Activated naive CD8-positive, alpha-beta T cell treated with anti-CD3 and anti-CD28 coated beads, Interleukin-2, amount 50 U/mL, for 24 hours (primary cell): ENCODE measurements at places on chromosomes 16 and 17.

DNA sequence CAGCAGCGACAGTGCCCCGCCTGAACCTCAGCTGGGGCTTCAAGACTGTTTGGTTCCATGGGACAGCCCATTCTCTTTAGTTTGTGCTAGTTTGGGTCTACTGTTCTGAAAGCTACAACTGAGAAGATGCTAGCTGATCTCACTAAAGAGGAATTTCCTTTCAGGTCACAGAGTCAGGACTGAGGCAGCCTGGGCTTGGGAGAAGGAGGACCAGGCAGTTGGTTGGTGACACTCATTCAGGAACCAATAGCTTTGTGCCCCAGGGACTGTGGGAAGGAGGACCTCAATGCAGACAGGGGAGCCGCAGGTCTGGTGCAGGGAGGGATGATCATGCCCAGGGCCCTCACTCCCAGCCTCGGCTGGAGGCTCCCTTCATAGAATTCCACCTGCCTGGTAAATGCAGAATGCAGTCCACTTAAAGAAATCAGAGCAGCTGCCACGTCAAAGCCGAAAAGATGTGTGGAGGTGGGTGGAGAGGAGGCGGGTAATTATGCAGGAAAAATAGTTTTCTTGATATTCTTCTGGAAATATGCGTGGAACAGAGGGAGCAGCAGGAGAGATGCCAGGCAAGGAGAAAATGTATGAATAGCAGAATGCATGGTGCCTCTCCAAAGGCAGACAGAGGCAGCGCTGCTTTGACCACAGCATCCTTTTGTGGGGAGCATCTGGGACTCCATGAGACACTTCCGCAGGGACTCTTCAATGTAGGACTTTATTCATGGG lies 32.6 kb upstream of the ZFP90 start:
- DNase-seq, result no peak

- DNase-seq, result no peak
Observed at GRCh38 chr16:12160249-12160648, 183.7 kb downstream of the SNX29 start.

DNA sequence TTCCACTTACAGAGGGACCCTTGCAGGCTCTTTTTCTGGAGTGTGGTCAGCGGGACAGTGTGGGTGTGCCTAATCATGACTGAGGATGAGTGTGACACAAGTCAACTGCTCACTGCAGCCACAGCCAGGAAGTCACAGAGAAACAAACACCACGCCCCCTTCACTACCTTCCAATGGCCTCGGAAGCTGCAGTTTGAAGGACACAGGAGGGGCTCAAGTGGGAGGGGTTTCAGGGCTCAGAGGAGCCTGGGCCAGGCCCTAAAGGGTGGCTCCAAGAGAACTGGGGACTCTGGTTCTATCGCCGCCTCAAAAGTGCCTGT lies 116.2 kb upstream of the SDK2 start:
- no peak for DNase-seq

DNA sequence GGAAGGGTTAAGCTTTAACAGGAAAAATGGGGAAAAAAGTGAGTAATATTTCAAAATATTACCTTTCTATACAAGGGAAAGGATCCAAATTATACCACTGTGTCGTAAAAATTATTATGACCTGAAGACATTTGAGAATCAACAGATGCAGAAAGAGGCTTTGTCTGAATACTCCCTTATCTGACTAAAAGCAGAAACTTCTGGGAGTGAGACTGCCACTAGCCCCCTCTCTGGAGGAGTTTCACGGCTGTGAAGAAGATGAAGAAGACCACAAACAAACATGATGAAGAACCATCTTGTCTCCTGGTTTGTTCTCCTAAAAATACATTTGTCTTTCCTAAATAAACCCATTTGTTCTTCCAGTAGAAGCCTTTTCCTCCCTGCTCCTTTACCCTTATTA lies 29.4 kb downstream of the CNTROB start:
- DNase-seq, result no peak

GRCh38 chr17:27991462-27991993 lies 50.9 kb upstream of the NLK start:
- DNase-seq, result no peak

GRCh38 chr17:50264263-50265113 lies 9.8 kb upstream of the TMEM92 start:
- no peak for DNase-seq

- DNase-seq, result no peak
Observed at GRCh38 chr16:27444015-27444414, 42.0 kb downstream of the IL21R start.

- no peak for DNase-seq
Observed at GRCh38 chr16:30395992-30396585, 869 bp downstream of the ZNF48 start.

GRCh38 chr16:83109490-83110125 lies 482.8 kb downstream of the CDH13 start:
- no peak for DNase-seq

- DNase-seq, result no peak
Observed at GRCh38 chr16:9645911-9646310, 536.3 kb downstream of the GRIN2A start.

DNA sequence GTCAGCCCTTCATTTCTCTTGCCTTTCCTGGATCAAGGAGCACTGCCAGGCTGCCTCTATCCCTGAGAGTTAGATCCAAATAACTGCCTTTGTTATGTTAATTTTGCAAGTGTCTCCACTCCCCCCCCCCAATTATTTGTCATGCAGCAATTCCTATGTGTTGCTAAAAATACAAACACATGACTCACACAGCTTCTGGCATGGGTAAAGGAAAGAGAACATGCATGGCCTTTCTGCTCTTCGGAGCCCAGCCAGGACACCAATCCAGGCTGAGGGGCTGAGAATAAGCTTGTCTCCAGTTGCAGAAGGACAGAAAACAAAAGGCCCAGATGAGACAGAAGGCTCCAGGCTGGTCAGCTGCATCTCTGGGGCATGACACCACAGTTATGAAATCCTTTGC lies 148.0 kb upstream of the TNRC6C start:
- no peak for DNase-seq

DNA sequence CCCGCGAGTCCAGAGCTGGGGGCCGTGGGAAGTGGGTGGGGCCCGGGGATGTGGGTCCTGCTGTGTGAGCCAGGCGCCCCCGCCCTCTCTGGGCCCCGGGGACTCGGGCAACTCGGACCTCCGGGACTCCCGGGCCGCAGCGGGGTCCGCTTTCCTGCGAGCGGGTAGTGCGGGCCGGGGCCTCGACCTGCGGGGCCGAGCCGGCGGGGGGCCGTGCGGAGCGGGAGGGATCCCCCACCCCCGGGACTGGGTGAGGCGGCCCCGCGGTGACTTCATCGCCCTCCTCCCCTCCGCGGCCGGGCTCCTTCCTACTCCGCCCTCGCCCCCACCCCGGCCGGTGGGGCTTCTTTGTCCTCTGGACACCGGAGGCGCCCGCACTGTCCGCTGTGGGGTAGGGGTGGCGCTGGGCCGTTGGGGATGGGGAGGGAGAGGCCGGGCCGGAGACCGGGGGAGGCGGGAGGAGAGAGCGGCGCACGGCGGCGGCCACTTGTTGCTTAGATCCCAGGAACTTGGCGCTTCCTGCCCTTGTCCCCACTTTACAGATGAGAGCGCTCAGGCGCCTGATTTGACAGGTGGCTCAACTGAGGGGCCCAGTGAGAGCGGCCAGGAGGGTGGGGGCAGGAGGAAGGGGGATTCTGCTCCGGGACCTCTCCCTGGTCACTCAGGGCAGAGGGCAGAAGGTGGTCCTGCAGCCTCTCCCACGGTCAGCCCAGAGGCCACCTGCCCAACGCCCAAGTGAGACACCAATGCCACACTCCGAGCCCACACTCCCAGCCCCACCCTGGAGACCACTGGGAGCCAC lies 874 bp downstream of the CMTM3 start:
- DNase-seq, result peak; percentile 49

- no peak for DNase-seq
Observed at GRCh38 chr16:80387318-80387921, 153.4 kb upstream of the DYNLRB2 start.

DNA sequence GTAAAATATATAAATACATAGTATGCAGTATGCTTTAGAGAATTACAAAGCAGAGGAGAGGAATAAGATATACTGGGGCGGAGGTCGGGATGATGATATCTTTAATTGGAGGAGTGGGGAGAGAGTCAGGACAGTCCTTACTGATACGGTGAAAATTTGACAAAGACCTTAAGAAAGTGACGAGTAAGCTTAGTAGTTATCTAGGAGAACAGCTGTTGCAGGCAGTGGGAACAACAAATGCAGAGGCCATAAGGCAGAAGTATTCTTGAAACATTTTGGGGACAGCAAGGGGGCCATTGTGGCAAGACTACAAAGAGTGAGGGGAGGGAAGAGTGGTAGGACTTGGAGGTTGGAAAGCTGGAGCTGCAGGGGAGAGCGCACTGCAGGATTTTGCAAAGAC lies 22.3 kb upstream of the CDC6 start:
- no peak for DNase-seq

- no peak for DNase-seq
Observed at GRCh38 chr16:24851700-24852099, 5.9 kb downstream of the SLC5A11 start.

- DNase-seq, result no peak
Observed at GRCh38 chr16:52066962-52067361, 480.0 kb downstream of the TOX3 start.

DNA sequence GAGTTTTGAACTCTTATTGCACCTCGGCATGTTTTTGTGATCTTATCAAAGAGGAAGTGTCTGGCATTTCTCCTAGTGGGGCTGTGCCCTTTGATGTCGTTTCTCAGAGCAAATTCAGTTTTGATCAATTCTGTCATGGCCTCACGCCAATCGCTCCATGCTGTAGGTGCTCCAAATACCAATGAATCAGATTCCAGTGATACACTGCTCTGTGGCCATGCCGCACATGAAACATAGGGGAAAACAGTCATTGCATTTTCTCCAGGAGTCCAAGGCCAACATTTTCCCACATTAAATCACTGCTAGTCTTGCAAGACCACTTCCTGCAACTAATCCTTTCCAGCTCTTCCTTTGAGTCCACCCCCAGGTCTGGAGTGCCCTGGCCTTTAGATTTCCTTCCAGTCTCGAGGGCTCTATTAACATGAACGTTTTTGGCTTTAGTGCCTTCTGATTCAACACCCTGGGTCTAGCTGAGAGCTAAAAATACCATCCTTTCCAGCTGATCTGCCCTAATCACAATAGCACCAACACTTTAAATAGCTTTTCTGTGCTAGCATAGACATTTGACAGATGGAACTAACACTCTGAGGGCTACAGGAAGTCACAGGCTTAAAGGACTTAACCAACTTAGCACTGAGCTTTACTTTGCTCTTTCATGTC lies 18.2 kb upstream of the RASL10B start:
- DNase-seq, result no peak

GRCh38 chr16:89349947-89350633 lies 132.6 kb downstream of the ZNF778 start:
- no peak for DNase-seq

DNA sequence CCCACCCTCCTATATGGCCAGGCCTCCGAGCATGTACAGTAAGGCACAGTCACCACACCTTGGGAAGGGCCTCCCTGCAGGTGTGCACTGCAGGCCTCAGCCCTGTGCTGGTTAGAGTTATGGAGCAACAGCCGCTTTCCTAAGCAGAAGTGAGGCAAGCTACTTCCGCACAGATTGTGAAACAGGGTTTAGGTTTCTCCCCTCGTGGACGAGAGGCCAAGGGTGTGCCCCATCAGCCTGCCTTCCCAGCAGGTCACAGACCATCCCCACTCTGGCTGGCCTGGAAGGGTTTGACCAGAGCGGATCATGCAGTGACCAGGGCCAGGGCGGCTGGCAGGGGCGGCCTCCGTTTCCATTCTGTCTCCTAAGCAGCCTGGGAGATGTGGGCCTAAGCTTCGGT lies 4.7 kb downstream of the MSRB1 start:
- DNase-seq, result no peak

DNA sequence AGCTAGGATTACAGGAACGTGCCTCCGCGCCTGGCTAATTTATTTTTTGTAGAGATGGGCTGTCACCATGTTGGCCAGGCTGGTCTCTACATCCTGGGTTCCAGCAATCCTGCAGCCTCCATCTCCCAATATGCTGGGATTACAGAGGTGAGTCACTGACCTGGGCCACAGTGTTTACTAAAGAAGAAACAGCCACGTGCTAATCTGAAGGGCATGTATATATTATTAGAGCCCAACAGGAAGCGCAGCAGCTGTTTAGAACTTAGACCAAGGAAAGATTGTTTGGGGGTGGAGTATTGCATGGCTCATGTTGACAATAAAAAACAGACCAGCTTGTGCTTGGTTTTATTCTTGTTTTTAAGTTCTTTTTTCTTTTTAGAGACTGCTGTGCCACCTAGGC lies 60.2 kb downstream of the HAPSTR1 start:
- DNase-seq, result no peak

DNA sequence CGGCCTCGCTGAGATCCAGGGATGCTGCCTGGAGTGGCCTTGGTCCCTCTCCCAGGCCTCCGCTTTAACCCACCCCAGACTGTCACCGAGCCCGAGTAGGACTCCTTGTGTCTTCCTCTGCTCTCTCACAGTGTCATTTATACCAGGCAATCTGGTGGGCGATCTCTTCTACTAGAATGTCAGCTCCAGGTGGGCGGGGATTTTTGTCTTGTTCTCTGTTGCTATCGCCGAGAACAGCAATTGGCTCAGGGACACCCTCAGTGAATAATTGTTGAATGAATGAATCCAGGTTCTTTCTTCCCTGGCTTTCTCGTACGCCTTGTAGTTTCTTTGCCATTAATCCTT lies 591 bp downstream of the DHX38 start:
- peak; percentile 45 for DNase-seq

DNA sequence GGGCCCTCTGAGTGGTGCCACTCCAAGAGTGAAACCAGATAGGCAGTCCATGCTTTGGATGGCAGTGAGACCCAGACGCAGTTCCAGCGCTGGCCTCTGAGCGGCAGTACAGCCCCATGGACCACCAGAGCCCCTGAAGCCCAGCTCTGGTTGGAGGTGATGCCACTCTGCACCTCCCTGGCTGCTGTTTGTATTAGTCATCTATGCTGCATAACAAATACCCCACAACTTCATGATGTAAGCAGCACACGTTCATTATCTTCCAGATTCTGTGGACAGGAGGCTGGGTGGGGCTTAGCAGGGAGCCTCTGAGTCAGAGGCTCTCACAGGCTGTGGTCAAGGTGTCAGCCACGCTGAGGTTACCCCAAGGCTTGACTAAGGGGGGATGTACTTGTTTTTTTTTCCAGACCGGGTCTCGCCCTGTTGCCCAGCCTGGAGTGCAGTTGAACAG lies 5.1 kb upstream of the NME4 start:
- DNase-seq, result peak; percentile 92

GRCh38 chr16:10522966-10523365 lies 57.4 kb downstream of the EMP2 start:
- DNase-seq, result no peak

GRCh38 chr16:83266848-83267553 lies 540.8 kb upstream of the HSBP1 start:
- DNase-seq, result no peak

GRCh38 chr16:1042866-1043265 lies 29.7 kb upstream of the SSTR5 start:
- no peak for DNase-seq

- DNase-seq, result no peak
Observed at GRCh38 chr17:10059684-10060211, 138.7 kb downstream of the GAS7 start.

- no peak for DNase-seq
Observed at GRCh38 chr16:35743101-35743692, 2283.8 kb downstream of the TP53TG3F start.
